ENCODE measurements at places on chromosomes 16 and 17.

DNA sequence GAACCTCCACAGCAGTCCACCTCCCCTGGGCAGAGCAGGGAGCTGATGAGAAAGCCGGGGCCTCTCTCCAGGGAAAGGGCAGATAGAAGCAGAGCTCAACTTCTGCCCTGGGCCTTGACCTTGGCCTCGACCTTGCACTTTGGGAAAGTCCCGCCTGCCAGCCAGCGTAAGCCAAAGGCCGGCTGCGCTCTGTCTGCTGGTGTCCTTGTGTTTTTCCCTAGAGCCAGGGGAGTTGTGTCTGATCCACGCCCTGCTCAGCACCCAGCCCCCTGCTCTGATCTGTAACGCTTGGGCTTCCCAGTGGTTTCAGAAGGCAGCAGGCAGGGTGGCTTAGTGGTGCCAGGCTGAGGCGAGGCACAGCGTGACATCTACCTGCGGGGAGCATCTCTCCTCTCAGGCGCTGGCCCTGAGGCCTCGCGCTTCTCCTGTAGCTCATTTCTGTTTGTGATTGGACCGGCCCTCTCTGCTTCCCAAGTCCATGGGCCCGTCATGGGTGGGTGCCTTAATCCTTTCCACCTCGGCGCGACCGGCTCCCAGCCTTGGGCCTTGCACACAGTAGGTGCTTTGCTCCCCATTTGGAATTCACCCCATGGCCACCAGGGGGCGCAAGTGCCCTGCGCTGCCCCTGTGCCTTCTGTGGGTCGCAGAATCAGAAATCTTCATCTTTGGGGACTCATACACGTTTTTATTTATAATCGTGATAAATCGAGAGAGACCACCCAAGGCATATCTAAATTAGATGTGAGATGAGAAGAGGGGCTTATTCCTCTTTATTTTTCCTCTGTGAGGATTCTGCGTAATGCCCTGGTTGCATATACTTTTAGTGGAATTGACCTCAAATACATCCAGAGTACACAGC lies 24.2 kb downstream of the SGSH start:
- DNase-seq, result no peak

DNA sequence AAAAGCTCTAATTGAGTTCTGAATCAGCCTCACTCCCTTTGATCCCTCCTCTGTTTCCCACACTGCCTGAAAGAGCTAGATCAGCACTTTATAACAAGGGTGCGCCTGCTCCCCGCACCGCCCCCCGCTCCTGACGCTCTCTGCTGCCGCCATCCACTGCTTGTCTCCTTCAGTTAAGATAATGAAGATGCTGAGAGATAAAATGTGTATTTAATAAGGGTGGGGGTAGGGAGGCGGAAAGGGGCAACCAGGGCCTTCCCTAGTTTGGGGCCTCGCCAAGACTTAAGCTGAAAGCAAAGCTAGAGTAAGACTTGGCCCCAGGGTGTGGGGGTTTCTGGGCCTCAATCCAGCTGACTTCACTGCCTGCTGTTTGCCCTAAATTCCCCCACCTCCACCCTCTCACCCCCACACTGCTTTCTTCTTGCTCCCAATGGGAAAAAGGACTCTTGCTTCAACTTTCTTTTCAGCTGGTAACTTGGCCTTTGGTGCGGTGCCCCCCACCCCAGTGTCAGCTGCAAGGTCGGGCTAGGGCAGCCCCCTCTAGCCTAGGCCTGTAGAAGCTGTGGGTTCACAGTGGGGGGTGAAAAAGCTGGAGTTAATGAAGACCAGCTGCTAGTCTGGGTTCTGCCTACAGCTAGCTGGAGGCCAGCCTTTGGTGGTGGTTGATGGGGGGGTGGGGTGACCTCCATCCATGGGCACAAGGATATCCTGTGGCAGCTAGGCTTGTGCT lies 1.8 kb upstream of the RARA start:
- DNase-seq, result no peak

DNA sequence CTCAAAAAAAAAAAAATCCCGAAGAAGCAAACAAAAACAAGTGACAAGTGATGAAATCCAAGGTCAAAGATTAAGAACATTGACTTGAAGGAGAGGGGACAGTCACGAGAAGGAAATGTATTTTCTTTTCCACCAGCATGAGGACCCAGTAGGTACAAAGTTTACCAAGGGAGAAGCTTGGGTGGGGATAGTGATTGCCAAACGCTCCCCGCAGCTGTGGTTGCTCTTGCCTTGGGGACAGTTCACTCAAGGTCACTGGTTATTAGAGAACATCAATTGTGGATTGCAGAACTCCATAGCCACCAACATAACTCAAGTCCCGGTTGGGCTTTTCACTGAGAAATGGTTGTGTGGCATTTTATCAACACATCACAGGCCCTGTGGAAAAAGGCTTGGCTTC lies 27.0 kb downstream of the RSL1D1 start:
- DNase-seq, result peak; percentile 20

DNA sequence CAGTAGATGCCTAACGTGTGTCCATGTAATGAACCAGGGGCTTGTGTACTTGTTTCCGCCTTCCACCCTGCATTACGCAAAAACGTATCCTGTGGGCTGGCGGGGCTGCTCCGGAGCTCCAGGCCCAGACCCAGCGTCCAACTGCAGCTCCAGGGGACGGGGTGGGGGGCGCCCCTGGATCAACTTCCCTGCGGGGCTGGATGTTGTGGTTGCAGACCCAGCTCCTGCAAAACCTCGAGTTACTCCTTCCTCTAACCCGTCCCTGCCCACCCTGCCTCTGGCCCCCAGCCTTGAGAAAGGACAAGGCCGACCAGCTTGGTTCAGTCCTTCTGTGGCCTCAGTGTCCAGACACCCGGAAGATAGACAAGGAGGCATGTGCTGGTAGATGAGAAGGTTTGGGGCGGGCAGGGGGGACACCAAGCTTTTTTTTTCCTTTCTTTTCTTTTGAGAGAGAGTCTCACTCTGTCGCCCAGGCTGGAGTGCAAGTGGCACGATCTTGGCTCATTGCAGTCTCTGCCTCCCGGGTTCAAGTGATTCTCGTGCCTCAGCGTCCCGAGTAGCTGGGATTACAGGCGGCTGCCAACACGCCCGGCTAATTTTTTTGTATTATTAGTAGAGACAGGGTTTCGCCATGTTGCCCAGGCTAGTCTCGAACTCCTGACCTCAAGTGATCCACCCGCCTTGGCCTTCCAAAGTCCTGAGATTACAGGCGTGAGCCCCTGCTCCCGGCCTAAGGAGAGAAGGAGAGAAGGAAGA lies 731 bp upstream of the EXOC7 start:
- DNase-seq, result no peak

DNA sequence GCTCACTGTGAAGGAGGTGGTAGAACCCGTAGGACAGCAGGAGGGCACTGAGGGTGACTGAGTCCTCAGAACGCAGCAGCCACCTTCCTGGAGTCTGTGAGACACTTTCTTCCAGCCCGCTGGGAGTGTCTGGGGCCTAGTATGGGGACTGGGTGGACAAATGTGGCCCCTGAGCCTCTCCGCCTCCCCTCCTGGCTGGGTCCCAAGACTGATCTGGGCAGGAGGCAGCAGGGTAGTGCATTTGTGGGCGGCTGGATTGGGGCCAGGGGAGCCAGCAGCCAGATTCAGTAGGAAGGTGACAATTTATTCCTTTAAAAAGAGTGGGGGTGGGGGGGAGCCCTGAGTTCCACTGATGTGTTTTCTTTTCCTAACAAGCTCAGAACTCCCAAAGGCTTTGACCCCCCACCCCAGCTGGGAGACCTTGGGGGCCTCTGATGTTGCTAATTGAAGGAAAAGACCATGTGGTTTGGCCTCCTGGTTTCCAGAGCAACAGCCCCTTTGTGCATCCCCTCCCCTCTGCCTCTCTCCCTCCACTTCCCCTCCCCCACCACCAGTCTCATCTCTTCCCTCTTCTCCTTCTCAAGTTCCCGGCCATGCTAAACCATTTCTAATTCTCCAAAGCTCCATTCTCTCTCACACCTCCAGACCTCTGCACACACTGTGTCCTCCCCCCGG lies 4.4 kb downstream of the CLEC19A start:
- peak; percentile 21 for DNase-seq

- no peak for DNase-seq
Observed at GRCh38 chr16:5791011-5791657, 693.5 kb upstream of the EEF2KMT start.

DNA sequence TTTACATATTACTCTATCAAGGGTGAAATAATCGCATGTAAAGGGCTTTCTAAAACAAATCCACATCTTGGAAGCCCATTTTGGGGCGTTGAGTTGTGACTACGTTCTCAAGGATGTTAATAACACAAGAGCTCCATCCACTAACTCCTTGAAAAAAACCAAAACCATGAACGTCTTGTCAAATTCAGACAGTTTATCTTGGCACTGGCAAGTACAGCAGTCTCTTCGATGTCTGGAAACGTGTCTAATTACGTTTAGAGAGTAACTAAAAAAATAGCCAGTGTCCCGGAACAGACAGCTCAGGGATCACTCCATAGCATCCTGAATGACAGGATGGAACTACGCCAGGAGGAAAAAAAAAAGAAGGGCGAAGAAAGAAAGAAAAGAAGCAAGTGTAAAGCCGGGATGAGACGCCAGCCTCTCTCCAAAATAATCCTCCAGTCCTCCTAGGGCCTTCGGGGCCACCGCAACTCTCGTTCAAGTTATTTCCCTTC lies 954 bp downstream of the MYO1D start:
- no peak for DNase-seq

DNA sequence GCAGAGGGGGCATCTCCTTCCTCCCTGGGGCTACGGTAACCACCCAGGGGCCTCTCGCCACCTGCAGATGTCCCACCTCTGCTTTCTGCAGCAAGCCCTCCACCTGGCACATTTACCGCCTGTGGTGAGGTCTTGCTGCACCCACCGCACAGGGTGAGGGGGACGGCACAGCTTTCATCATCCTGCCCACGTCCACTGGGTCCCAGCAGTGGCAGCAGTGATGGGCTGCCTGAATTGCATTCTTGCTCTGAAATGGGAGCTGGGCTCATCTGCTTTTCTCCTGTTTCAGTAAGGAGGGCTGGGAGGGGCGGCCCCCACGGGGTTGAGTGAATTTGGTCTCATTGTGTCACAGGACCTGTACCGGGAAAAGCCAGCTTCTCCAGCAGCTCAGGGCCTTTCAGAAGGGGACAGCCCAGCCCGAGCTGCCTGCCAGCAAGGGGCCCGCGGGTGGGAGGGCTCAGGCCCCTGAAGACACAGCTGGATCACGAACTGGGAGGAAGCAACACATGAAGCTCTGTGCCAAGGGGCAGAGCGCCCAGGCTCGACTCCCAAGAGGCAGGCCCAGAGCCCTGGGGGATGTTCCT lies 12.7 kb downstream of the DNAAF8 start:
- DNase-seq, result peak; percentile 26

DNA sequence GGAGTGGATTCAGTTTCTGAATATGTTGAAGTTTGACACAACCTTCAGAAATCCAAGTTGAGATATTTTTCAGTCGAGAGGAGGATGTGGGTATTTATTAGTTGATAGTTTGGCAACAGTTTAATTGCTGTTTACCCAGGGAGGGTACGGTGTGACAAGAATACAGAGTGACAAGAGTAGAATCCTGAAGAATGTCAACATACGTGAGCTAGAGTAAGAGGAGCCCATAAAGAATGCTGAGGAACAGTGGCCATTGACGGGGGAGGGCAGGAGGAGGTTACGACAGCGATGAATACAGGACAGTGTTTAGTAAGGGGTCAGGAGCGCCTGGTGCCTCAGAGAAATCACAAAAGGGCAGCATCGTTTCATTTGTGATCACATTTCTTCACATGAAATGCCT lies 76.5 kb downstream of the AATF start:
- no peak for DNase-seq

- DNase-seq, result peak; percentile 41
Observed at GRCh38 chr17:42101513-42102292, 3.4 kb upstream of the ZNF385C start.

DNA sequence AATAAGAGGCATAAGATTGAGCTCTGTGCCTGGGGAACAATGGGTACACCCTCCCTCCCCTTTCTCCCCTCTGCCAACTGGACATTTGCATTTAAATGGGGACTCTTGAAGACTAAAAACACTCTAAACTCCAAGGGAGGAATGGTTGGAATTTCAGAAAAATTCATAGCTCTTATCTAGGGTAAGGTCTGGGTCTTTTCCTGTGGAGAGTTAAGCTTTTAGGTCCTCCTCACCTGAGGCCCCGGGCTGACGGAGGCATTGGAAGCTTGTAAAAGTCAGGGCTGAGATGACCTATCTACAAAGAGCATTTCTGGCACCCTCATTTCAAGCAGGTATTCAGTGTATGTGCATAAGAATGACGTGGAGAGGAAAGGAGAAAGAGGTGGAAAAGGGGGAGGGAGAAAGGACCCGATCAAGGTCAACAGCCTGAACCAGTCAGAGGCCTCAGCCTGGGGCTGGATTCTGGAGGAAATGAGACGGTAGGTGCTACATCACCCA lies 78.0 kb downstream of the RAP1GAP2 start:
- no peak for DNase-seq

DNA sequence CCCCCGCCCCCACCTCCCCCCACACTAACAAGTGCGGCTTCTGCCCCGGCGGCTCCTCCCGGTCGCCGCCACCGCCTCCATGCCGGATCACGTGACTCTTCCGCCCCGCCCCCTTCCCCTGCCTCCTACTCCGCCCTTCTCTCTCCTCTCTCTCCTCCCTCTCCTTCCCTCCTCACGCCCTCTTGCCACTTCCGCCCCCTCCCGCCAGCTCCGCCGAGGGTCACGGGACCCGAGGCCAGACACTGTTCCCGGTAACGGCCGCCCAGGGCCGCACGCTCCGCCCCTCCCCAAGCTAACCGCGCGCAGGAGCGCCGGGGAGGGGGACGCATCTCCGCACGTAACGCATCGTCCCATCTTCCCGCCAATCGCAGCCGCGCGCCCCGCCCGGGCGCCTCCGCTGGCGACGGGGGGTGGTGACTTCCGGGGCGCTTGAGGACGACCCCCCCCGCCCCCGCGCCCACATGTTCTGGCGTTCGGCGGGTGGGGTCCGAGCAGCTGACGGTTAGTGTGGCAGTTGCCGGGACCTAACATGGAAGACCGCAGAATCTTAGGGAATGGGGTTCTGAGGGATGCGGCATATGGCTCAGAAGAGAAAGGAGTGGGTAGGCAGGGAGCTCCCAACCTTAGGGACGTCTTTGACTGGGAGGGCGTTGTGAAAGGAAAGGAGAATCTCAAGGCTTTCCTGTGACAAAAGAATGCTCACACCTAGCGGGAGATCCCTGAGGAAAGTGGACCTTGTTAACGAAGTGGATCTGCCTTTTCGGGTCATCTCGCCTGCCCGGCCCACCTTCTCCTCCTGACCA lies at the start of gene USP32:
TSS of gene USP32 (minus strand) at position 92 of the 803 bp plus-strand sequence. CDS start 194 bp downstream, outside the sequence.
- DNase-seq, result peak; percentile 99
